Dermis blood vessel endothelial cell (primary cell): ENCODE measurements at places on chromosomes 1 and 21. TPM values are rescaled to one million over a fixed set of nuclear protein-coding genes. Genes with fewer than 3 reads are reported as not detected.

The ASCL5 gene
- total RNA-seq: not detected in 2 replicates

The UBASH3A gene
- not detected in 2 replicates for total RNA-seq

The MTX1 gene
- 49.3 and 50.2 TPM in 2 replicates for total RNA-seq

The SERBP1 gene
- 250 and 428 TPM in 2 replicates for total RNA-seq

The PTPN22 gene
- total RNA-seq: not detected in 2 replicates
